ENCODE measurements at places on chromosomes 2 and 18.
A peak's percentile ranks its signal among the peaks of the same experiment; 100 is the strongest.

DNA sequence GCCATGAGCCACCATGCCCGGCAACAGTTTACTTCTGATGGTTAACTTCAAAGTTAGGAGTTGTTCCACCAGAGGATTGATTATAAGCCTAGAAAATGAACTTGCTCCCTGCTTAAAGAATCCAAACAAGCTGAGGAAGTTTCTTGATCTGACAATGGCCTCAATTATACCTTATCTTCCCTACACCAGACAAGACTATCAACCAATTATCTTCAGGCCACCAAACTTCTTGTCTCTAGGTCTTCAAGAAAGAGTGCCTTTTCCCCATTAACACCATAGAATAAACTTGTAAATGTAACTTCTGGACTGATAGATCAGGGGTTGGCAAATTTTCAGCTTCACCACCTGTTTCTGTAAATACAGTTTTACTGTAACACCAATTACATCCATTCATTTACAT is 15.0 kb downstream of the ZC3H8 start:
- DNase-seq, result no peak

DNA sequence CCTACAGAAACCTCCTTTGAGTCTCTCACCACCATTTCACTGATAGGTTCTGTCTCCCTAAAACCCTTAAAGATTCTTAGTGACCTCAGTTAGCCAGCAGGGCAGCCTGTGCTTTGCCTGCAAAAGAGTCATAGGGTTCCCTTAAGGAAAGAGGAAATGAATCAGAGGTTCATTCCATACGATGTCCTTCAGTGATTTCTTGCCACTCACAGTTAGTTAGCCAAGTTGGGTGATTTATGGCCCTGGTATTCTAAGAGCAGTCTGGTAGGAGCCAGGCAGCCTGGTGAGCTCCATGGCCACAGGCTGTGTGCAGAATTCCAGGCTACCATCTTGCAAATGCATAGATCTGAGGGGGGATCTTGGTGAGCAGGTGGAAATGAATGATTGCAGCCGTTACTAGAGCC is 18.7 kb upstream of the CCBE1 start:
- no peak for DNase-seq

DNA sequence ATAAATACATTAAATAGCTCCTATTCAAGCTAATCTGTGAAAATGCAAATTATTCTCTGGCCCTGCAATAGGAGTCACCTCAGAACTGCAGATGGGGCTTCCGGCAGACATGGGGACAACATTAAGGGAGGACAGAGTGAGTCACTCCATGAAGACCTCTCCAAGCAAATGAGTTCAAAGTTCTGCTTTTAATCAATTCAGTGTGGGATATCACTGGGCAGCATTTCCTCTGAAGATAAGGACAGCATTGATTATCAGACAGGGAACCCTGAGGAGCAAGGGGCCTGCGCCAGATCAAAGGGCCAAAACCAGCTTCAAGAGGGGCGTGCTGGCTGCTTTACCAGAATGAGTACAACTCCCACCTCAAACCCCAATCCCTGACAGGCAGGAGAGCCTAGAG is 356.9 kb upstream of the KLHL29 start:
- DNase-seq, result no peak

- DNase-seq, result no peak
Measured at GRCh38 chr18:23220355-23220754, 85.1 kb downstream of the CABLES1 start.

- peak; percentile 71 for DNase-seq
Measured at GRCh38 chr18:45874491-45875184, 49.2 kb downstream of the SIGLEC15 start.

DNA sequence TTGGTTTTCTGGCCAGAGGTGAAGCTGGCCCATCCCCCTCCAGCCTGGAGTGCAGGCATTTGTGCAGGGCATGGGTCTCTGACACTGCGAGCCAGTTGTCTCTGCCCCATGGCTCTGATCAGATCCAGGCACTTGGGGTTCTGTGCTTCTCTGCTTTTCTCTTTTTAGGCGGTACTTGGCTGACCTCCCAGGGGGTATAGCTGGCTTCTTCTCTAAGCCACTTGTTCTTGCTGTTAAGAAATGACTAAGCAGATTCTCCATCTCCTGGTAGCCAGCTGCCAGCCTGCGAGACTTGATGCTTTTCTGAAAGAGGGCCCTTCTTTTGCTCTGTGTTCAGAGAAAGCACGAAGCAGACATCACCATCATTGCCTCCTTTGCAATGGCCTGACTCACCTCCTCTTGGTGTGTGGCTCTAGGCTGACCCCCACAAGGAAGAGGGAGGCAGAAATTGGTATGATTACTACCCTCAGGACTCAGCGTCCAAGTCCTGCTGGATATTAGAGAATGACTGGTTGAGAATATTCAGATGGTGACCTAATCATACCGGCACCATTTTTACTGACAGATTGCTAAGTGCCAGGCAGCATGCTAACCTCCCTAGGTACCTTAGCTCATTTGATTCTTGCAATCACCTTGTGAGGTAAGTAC is 32.7 kb downstream of the TNP1 start:
- DNase-seq, result no peak

- no peak for DNase-seq
Measured at GRCh38 chr18:74006143-74006542, 141.5 kb downstream of the FBXO15 start.

GRCh38 chr18:28123401-28124030 is 53.4 kb downstream of the CDH2 start:
- no peak for DNase-seq

DNA sequence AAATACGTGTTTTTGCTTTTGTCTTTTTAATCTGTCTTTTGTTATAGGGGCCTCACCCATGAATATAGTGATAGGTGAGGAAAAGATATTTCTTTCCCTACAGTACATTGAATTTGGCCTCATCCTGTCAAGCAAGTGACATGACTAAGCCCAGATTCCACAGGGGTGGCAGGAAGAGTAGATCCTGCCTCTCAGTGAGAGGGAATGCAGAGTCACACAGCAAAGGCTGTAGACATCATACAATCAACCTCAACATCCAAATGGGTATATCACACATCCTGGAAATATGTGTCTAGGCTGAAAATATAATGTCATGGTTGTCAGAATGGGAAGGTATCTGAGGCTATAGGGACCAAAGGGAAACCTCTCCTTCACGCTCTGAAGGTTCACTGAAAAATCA is 269.6 kb downstream of the CDH20 start:
- no peak for DNase-seq

GRCh38 chr2:53802617-53803151 is 15.8 kb downstream of the ERLEC1 start:
- DNase-seq, result no peak

- DNase-seq, result no peak
Measured at GRCh38 chr18:9365406-9365805, 30.8 kb downstream of the TWSG1 start.

- DNase-seq, result no peak
Measured at GRCh38 chr2:55885127-55885943, 38.2 kb downstream of the EFEMP1 start.

DNA sequence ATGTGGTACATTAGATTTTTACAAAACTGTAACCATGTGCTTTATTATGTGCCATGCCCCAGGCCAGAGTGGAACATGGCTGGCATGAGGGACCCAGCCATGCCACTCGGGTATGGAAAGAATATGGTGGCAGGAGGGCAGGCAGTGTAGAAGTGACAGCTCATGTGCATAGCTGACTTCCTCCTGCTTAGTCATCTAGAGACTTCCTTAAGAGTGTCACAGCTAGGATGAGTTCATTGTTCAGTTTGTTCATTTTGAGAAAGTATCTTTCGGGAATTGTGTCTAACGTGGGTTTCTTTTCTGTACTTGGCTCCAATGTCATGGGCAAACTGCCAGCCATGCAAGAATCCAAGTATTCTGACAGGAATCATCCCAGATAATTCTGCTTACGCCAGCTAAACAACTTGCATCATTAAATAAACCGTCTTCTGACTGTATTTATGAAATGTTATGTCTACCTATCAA is 94.3 kb upstream of the ITGB6 start:
- DNase-seq, result peak; percentile 42

GRCh38 chr2:212052412-212053159 is 486.0 kb downstream of the ERBB4 start:
- no peak for DNase-seq

DNA sequence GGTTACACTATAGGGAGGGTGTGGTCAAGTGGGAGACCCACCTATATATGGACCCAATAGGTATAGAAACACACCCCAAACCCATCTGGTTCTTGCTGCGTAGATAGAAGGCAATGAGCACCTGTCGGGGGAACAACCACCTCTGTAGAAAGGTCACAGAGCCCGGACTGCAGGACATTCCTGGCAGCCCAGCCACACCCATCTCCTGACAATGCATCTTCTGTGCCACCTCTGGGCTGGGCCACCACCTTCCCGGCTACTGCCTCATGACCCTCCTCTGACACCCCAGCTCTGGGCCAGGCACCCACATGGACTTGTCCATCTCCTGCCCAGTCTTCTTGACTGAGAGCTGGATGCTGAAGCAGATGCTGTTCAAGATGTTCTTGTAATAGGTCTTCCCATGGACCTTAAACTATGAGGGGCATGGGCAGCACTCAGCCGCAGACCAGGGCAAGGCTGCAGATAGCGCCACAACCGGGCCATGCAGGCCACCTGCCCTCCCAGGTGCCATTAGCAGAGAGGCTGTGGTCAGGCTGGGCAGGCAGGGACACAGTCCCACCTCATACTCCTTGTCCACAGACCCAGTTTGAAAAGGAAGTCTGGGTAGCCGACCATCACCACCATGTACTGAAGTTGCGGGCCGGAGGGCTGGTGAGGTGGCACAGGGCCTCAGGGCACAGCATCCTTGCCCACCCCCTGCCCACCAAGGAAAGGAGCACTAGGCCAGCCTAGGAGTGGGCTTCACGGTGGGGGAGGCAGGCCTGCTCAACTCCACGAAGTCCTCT is 9.3 kb downstream of the ALPG start:
- DNase-seq, result no peak

GRCh38 chr2:10864861-10865636 is 46.7 kb upstream of the KCNF1 start:
- peak; percentile 45 for DNase-seq

DNA sequence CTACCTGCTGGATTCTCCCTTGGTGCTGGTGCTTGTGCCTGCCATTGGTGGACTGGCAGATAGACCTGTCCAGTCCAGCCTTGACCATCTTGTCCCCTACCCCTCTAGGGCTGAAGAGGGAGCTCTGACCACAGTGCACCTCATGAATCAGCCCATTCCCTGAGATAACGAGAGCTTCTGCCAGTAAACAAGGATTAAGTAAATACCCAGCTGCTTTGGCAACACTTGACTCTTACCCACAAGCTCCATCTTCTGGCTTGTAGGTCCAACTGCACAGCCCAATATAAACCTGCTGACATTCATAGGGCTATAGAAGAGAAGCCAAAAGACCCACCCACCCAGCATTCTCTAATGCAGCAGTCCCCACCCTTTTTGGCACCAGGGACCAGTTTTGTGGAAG is 186.4 kb downstream of the PIK3C3 start:
- no peak for DNase-seq

DNA sequence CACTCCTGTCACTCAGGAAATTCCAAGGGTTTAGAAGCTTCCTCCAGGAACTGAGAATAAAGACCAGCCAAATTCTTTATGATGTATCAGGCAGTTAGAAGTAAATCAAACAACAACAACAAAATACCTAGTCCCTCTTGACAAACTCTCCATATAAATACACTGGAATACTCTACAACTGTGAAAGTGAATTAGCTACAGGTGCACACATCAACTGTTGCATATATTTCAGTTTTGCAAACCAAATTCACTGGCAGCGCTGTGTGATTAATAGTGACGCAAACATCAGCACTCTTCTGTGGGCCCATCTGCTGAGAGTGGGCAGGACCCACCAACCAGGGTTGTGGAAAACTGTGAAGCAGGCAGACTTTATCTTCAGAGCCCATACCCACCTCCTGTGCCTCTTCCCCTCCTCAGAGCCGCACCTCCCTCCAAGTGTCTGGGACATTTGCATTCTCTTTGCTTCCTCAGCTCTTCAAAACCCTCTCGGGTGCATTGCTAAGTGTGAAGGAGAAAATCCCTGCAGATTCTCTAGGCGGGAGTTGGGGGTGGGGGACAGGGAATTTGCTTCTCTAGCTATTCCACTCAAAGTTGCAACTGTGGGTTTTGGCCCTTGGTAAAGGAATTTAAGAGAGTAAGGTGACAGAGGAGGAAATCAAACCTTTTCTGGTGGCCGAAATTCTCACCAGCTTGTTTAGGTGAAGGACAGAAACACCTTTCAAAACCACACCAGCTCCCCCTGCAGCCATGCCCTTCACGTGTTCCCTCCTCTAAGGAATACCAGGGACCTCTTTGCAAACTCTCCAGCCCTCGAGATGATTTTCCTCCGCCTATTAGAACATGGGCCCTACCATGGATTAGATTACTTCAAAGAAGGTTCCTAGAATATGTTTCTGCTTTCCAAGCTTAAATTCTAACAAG is 119.3 kb downstream of the MRO start:
- DNase-seq, result no peak

DNA sequence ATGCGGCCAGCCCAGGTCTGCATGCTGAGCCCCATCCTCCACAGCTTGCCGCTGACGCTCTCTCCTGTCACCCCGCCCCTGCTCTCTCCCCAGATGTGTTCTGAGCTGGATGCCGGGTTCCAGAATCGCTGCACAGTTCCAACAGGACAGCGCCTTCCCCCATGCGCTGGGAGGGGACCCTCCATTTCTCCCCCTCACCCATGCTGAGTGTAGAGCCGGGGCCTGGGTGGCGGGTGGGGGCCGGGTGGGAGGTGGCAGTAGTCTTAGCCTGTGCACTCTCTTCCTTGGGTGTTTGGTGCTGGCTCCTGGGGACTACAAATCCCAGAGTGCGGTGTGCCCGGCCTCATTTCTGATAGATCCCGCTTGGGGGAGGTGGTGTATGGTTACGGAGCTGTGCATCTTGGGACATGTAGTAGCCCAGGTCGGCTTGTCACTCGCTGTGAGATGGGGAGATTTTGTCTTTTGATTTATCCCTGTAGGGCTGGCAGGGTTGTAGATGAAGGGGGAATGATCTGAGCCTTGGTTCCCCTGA is 6.8 kb downstream of the DNAJB2 start:
- DNase-seq, result no peak

- no peak for DNase-seq
Measured at GRCh38 chr2:105180491-105180972, 61.0 kb upstream of the GPR45 start.

DNA sequence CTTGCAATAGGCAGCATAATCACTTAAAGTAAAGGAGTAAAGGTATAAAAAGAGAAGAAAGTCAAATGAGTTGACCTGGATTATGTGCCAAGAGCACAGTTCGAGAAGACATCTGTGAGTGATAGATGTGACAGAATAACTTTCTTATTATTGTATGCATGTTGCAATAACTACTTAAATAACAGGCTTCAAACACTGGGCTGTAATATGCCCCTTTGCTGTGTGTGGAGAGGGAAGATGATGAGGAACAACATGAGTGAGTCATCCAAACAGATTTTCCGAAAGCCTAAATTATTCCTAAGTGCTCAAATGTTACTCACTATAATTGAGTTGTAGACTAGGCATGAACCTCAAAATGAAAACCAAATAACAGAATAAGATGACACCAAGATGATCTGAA is 328.1 kb downstream of the EXOC6B start:
- DNase-seq, result no peak

DNA sequence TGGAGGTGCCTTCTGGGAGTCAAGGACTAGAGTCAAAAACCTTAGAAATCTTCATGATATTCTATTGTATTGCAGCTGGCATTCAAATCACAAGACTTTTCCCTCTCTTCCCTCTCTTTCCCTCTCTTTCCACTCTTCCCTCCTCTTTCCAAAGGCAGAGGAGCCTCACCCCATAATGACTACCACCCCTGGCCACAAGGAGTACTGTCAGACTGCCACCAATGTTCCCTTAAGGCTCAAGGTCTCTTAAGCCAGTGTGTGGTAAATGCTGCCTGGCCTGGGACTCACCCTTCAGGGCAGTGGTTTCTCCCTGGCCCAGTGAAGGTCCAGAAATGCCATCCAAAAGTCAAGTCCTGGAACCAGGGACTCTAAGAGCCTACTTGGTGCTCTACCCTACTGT is 605.9 kb upstream of the PKDCC start:
- no peak for DNase-seq

Data from stimulated activated CD8-positive, alpha-beta memory T cell treated with anti-CD3 and anti-CD28 coated beads, Interleukin-4, amount 100 ng/mL, for 48 hours (primary cell).